ENCODE measurements at places on chromosomes 5 and 9. TPM values are rescaled to one million over a fixed set of nuclear protein-coding genes. Genes with fewer than 3 reads are reported as not detected.
A peak's percentile ranks its signal among the peaks of the same experiment; 100 is the strongest.

DNA sequence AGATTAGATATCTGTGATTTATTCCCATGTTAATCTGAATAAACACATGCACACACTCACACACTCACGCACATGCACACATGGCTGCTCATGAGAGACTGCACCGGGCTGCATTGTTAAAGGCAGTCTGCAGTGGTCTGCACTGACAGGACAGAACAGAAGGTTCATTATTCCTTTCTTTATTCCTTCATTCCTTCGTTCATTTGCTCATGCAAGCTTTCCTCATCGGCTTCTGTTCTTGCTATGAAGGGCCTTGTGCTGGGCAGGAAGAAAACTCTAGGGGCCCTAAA lies 41.4 kb upstream of the FSTL4 start:
- no peaks in the 10 kb centered on the region for H3K27me3 ChIP-seq
- H3K36me3 ChIP-seq, result no peaks in the 10 kb centered on the region
- H3K4me1 ChIP-seq, result no peaks in the 10 kb centered on the region
- H3K27ac ChIP-seq, result no peak overlapping the region
- DNase-seq, result no peak

DAB2IP gene
- total RNA-seq, result 70.6 TPM

PCSK1 gene
- total RNA-seq, result 2.0 TPM

GRCh38 chr5:2946315-2946714 lies 194.8 kb upstream of the IRX2 start:
- no peaks in the 10 kb centered on the region for H3K36me3 ChIP-seq
- no peak overlapping the region for H3K4me3 ChIP-seq
- no peaks in the 10 kb centered on the region for H3K27me3 ChIP-seq

- H3K27me3 ChIP-seq, result no peaks in the 10 kb centered on the region
- no peaks in the 10 kb centered on the region for H3K36me3 ChIP-seq
- H3K4me3 ChIP-seq, result no peak overlapping the region
- DNase-seq, result no peak
Measured at GRCh38 chr9:106843371-106843770, 19.6 kb upstream of the ZNF462 start.

DNA sequence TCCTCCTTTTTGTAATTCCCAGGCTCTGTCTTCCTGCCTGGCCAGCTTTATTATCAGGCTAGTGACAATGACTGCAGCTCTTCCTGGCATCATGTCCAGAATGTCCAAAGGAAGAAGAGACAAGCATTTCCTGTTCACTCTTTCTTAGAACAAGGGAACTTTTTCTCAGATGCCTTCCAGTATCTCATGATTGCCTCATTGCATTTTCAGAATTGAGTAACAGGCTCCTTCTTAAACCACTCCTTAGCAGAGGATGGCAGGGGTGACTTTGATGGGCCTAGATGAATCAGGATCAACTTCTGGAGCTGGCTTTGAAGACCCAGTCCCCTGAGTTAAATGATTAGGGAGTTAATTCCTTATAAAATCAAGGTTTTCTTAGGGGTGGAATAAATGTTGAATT lies 92.9 kb upstream of the RASGRF2 start:
- no peaks in the 10 kb centered on the region for H3K27me3 ChIP-seq
- no peak overlapping the region for H3K4me3 ChIP-seq
- DNase-seq, result no peak
- H3K36me3 ChIP-seq, result no peaks in the 10 kb centered on the region
- no peaks in the 10 kb centered on the region for H3K4me1 ChIP-seq
- no peak overlapping the region for H3K27ac ChIP-seq

- no peaks in the 10 kb centered on the region for H3K36me3 ChIP-seq
- no peak overlapping the region for H3K4me3 ChIP-seq
- no peak overlapping the region for H3K27ac ChIP-seq
- H3K4me1 ChIP-seq, result no peaks in the 10 kb centered on the region
Measured at GRCh38 chr9:21754741-21755140, 47.7 kb upstream of the MTAP start.

DNA sequence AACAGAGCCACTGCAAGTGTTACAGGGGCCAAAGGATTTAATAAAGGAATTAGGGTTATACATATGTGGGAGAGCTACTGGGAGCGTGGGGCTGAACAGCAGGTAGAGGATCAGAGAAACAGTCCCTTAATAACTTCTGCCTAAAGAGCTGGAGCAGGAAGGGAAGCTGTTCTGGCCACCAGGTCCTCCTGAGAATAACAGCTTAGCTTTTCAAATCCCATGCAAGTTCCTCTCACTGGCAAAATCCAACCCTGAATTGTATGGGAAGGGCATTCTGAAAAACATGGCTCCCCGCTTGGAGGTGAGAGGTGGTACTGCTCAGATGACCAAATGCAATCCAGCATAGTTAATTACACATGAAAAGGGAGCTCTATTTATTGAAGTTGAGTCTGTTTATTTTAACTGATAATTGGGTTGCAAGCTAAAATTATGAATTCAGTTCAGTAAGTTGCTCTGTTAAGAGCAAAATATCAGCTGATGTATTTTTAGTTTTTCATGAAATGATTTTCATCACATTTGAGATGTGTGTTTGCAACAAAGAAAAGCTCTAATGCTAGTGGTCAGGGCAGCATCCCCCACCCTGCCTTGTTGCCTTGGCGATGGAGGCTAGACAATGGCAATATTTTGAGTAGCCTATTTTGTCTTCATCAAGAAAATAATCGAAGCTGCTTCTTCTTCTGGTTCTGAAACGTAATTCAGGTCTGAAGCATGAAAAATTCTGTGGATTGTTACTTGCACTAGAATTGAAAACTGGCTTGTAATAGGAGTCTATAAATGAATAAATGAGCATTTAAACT lies 58.4 kb upstream of the SH3GL2 start:
- H3K27me3 ChIP-seq, result no peaks in the 10 kb centered on the region
- no peak overlapping the region for H3K4me3 ChIP-seq
- no peaks in the 10 kb centered on the region for H3K4me1 ChIP-seq
- no peaks in the 10 kb centered on the region for H3K36me3 ChIP-seq

DNA sequence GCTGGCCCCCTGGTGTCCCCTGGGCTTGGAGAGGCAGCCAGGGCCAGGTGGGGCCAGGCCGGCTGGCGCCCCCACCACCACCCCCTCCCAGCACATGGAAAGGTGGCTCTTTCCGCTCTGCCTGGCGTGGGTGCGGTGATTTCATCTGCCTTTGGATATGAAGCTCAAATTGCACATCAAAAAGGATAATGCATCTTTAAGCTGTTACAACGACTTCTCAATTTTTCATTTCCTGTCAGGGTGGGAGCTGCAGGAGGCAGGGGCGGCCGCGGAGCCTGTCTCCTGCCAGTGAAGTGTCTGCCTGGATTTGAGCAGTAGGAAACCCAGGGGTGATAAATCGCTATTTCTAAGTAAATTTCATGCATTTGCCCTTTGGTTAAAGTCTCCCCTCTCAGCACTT lies 169.2 kb upstream of the MVB12B start:
- no peak overlapping the region for H3K4me3 ChIP-seq
- no peaks in the 10 kb centered on the region for H3K36me3 ChIP-seq
- DNase-seq, result no peak
- no peaks in the 10 kb centered on the region for H3K27me3 ChIP-seq
- no peaks in the 10 kb centered on the region for H3K4me1 ChIP-seq

- H3K27me3 ChIP-seq, result no peaks in the 10 kb centered on the region
- no peaks in the 10 kb centered on the region for H3K36me3 ChIP-seq
- DNase-seq, result no peak
Measured at GRCh38 chr5:105907016-105907415, 1763.7 kb downstream of the EFNA5 start.

DNA sequence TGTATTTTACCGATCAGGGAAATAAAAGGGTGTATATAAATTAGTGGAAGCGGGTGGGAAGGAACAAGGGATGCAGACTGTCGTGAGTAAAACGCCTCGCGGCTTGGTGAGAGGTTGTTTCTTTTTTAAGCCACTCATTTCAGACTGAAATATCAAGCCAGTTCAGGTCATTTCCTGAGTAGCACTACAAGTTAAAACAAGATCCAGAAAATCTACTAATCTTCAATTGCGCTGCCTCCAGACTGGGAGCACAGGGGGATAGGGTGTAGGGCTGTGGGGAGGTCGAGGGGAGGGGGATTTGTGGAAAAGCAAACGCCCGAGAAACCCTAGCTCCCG lies 140.8 kb downstream of the TSSK1B start:
- peak overlapping the region; percentile 81 for H3K4me3 ChIP-seq
- H3K27me3 ChIP-seq, result no peaks in the 10 kb centered on the region
- H3K27ac ChIP-seq, result peak overlapping the region; percentile 92
- no peak for DNase-seq
- no peaks in the 10 kb centered on the region for H3K36me3 ChIP-seq

PCDHGA10 gene
- total RNA-seq, result 6.5 TPM

GRCh38 chr9:105901514-105902109 lies 207.3 kb downstream of the TMEM38B start:
- no peak for DNase-seq
- no peaks in the 10 kb centered on the region for H3K36me3 ChIP-seq
- H3K4me3 ChIP-seq, result no peak overlapping the region
- no peaks in the 10 kb centered on the region for H3K27me3 ChIP-seq

RETREG1 gene
- total RNA-seq, result 2.0 TPM

SPATA31D1 gene
- not detected for total RNA-seq

ATP10B gene
- not detected for total RNA-seq

HRCT1 gene
- 1.4 TPM for total RNA-seq

INSL6 gene
- not detected for total RNA-seq

PRPF4 gene
- 15.3 TPM for total RNA-seq

PLAC8L1 gene
- total RNA-seq, result not detected

GRCh38 chr9:116692616-116693015 lies 5.5 kb downstream of the TRIM32 start:
- H3K36me3 ChIP-seq, result peaks cover under 1% of the 10 kb centered on the region
- H3K27me3 ChIP-seq, result no peaks in the 10 kb centered on the region
- peaks cover 14% of the 10 kb centered on the region for H3K4me1 ChIP-seq
- DNase-seq, result no peak
- H3K27ac ChIP-seq, result no peak overlapping the region
- H3K4me3 ChIP-seq, result no peak overlapping the region

C5orf63 gene
- total RNA-seq, result 2.8 TPM

NRG2 gene
- 19.3 TPM for total RNA-seq

ITGA2 gene
- total RNA-seq, result 1.9 TPM

- no peaks in the 10 kb centered on the region for H3K27me3 ChIP-seq
- H3K4me1 ChIP-seq, result no peaks in the 10 kb centered on the region
- no peak overlapping the region for H3K4me3 ChIP-seq
- H3K36me3 ChIP-seq, result no peaks in the 10 kb centered on the region
- H3K27ac ChIP-seq, result no peak overlapping the region
- no peak for DNase-seq
Measured at GRCh38 chr5:153147891-153148623, 342.4 kb upstream of the GRIA1 start.

CYLC2 gene
- not detected for total RNA-seq

RGP1 gene
- 25.0 TPM for total RNA-seq

DNA sequence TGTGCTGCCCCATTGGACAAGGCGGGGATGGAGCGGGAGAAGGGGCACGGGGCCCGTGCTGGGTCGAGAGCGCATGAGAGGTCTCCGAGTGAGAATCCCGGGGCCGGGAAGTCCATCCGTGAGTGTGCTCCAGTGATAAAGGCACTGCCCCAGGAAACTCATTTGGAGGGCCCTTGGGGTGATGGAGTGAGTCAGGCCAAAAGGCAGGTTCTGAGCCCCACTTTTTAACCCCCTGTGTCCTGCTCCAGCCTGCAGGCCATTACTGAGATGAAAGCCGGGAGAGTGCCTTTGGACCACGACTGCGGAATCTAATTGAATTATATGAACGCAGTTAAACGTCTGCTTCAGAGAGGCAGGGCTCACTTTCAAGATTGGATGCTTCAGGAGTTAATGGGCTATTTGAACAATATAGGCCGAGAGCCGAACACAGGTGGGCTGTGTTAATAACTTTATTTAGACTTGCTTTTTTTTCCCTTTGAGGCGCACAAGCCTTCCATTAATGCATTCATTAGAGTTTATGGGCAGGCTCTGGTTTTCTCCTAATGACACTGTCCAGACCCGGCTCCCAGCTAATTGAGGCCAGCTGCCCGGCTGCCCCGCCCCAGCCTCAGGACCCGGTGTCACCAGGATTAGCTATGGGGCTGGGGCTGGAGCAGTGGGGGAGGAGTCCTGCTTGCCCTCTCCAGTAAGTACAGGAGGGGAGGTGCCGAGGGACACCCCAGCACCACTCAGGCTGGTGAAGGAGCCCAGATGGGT lies 79.1 kb upstream of the LMX1B start:
- no peak for DNase-seq
- no peaks in the 10 kb centered on the region for H3K36me3 ChIP-seq
- H3K4me3 ChIP-seq, result no peak overlapping the region
- H3K27me3 ChIP-seq, result no peaks in the 10 kb centered on the region

DNA sequence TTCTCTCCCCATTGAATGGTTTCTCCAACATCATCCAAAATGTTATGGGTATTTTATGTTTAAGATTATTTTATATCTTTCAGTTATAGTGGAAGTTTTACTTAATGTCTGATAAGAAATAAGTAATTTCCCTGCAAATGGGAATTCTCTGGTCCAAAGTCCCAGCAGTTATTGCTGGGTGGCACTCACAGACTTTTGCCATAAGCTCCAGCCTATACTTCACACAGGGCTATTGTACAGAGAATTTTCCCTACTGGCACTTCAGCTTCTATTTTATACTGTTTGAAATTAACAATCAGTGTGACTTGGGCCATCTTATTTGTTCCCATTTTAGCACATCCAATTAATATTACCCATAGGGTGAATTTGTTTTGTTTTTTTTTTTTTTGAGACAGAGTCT lies 32.9 kb downstream of the CD14 start:
- no peak for DNase-seq
- no peak overlapping the region for H3K4me3 ChIP-seq
- peaks cover 13% of the 10 kb centered on the region for H3K4me1 ChIP-seq

- no peaks in the 10 kb centered on the region for H3K27me3 ChIP-seq
- H3K4me3 ChIP-seq, result no peak overlapping the region
- no peak for DNase-seq
Measured at GRCh38 chr5:120803282-120803681, 339.2 kb downstream of the PRR16 start.

Data from ovary (tissue), 10 donors.